ENCODE measurements at places on chromosomes 2 and 18.

GRCh38 chr2:136164280-136164776, 46.4 kb upstream of the CXCR4 start:
- DNase-seq = no peak

DNA sequence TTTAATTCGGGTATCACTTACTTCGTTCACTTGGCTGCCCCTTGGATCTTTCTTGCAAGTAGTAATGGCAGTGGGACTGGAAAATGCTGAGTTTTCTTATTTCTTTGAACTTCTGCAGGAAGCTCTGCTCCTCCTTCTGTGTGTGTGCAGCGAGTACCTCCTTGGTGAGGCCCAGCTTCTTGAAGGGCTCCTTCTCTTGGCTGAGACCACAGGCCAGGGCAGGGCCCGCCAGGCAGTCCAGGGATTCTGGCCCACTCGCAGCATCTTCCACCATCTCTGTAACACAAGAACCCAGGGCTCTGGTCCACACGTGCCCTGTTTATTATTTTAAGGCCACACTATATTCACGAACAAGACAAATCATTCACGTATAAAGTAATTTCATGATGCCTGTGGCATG, 15.8 kb upstream of the HES6 start:
- no peak for DNase-seq

- DNase-seq = no peak
Observed at GRCh38 chr2:238587776-238588660, 161.3 kb downstream of the ASB1 start.

DNA sequence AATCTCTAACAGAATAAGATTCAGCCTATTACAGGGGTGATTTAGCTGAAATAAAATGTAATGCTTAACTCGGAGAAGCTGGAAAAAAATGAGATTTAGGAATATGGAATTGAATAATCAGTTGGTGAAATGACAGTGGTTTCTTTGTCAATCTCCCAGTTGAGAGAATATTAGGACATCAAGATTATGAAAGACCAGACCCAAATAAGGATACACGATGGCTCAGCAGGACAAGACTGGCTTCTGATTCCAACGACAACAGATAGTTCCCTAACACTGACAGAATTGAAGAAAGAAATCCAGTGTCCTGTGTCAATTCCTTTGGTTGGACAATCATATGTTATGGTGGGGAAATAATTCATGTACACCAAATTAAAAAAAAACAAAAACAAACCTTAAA, 55.8 kb downstream of the HRH4 start:
- DNase-seq = no peak

DNA sequence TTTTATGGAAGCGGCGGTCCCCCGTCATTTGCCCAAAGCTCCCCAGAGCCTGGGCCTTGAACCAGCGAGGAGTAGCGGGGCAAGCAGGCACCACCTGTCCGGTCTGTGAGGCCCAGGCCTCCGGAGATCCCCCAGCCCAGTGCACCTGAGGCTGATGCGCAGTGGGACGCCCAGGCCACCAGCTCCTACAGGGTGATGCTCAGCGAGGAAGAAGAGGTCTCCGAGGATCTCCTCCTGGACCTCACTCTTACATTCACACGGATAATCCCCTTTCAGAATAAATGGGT, 220.2 kb downstream of the NDUFA10 start:
- no peak for DNase-seq

GRCh38 chr2:205734436-205735037, 52.2 kb downstream of the NRP2 start:
- no peak for DNase-seq

DNA sequence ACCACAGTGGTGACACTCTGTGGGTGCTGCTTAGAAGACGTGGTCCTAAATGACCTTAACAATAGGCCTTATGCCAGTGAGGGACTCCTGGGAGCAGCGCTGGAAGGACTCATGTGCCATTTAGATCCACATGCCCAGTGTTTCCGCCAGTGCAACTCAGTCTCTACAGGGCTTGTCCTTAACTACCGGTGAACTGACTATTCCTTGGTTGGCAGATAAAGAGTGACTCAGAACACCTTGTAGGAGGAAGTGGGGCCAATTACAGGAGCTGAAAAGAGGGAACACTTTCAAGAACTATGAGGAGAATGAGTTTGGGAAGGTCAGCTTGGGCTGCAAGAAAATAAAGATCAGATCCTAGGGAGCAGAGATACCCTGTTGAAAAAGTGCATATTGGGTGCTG, 1.8 kb upstream of the CDK5R2 start:
- no peak for DNase-seq

Measured in GM12891 (cell line).